ENCODE measurements at places on chromosomes 1 and 21.

- no peak for DNase-seq
These were observed 9.9 kb downstream of the GPR3 start for GRCh38 chr1:27402349-27402754.

DNA sequence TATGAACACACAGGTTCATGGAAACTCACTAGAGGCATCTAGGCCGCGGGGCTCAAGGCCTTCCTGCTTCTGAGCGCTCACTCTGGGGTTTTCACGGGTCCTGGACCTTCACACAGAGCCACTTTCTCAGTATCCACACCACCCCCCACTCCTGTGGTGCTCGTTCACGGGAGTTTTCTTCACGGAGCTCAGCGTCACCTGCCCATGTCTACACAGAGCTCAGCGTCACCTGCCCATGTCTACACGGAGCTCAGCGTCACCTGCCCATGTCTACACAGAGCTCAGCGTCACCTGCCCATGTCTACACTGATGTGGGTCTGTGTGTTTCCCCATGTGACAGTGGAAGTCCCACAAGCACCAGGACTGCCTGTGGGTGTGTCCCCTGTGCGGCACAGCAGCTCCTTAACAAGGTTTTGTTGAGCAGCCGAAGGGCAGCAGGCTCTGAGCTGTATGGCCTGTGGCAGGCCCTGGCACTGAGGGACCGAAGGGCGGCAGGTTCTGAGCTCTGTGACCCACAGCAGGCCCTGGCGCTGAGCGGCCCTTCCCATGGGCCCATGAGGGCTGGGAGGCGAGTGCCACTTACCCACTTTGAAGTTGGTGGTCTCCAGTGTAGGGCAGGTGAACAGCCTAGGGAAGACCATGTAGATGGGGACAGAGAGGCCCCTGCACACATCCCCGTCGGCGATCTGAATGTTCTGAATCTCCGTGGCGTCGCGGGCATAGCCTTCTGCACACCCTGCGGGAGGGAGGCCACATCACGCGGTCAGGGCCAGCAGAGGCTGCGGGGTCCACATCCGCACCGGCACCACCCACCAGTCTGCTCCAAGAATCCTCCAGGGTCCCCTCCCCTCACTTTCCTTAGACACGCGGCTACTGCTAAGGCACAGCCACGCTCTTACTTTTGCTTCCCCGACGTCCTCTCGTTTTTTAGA lies 39.8 kb downstream of the VPS26C start:
- no peak for DNase-seq

DNA sequence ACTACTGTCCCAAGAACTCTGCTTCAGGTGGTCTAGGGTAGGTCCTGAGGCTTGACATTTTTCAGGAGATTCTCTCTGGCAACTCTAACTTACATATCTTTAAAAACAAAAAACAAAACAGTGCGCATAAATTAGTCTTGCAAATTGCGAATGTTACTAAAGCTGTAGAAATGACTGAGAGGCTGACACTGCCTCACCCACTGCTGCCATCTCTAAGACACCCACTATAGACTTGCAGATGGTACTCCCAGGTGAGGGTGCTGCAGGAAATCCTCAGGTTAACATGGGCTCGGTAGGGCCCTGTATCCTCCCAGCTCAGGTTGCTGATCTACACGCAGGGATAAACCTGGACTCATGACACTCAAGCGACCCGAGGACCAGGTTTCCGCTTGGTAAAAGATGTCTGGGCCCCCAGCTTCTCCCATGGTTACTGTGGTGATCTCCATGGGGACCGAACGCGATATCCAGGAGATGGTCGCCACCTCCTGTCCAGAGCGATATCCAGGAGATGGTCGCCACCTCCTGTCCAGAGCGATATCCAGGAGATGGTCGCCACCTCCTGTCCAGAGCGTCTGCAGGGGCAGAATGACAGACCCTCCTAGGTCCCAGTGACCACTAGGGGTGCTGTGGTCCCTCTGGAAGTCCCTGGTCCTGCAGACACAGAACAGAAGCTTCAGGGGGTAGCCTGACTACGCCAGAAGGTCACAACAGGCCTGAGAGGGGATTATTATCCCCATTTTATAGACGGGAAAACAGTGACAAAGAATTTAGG lies 16.2 kb upstream of the LY9 start:
- DNase-seq = no peak

DNA sequence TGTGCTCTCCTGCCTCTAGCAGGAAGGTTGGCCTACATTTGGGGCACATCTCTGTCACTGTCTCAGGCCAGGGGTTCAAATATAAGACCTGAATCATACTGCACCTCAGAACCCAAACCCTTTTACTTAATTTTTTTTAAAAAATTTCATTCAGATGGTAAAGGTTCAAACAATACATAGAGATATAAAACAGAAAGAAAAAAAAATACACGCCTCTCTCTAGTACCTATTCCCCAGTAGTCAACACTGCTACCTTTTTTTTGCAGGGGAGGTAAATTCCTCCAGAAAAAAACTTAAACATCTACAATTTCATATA lies 32.9 kb downstream of the MAPKAPK2 start:
- DNase-seq = no peak

- DNase-seq = peak; percentile 12
These were observed 36.7 kb downstream of the ERI3 start for GRCh38 chr1:44318097-44319088.

DNA sequence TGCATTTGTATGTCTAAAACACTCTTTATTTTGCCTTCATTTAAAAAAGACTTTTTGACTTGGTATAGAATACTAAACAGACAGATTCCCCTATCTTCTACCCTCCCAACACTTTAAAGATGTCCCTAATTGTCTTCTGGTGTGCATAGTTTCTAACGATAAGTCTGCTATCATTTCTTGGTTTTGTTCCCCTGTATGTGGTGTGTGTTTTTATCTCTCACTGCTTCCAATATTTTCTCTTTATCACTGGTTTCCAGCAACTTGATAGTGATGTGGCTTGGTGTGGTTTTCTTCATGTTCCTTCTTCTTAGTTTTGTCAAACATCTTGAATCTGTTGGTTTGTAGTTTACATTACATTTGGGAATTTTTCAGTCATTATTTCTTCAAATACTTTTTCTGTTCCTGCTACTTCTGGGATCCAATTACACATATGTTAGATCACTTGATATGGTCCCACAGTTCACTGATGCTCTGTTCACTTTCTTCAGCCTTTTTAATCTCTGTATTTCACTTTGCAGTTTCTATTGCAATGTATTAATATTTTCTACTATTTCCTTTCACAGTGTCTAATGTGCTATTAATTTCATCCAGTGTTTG lies 23.2 kb downstream of the F5 start:
- DNase-seq = no peak

DNA sequence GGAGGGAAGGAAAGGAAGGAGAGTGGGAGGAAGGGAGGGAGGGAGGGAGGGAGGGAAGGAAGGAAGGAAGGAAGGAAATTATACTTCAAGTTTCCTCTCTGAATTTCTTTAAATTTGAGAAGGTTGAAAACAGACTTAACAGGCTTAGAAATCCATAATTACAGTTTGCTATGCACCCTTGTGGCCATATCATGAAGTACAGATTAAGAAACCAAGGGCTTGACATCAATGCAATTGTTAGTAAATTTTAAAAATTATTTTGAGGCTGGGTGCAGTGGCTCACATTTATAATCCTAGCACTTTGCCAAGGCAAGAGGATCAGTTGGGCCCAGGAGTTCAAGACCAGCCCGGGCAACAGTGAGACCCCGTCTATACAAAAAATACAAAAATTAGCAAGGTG lies 14.4 kb downstream of the ANP32E start:
- DNase-seq = no peak

DNA sequence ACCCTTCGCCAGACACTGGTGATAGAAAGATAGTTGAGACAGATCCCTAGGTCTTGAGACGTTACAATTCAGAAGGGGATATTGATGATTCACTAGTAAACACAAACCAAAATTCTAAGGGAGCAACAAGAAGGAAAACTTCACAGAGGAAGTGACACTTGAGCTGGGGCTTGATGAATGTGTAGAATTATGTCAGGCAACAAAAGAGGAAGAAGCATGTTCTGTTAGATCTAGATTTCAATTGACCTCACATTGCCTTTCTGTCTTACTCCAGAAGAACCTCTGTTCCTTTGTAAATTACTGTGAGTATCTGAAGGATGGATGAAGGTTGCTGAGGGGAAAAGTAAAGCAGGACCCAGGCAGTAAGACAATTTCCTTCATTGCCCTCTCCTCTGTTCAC lies 328.2 kb downstream of the KCTD3 start:
- DNase-seq = no peak

- DNase-seq = no peak
These were observed 84.0 kb downstream of the PTPRU start for GRCh38 chr1:29320156-29320940.

DNA sequence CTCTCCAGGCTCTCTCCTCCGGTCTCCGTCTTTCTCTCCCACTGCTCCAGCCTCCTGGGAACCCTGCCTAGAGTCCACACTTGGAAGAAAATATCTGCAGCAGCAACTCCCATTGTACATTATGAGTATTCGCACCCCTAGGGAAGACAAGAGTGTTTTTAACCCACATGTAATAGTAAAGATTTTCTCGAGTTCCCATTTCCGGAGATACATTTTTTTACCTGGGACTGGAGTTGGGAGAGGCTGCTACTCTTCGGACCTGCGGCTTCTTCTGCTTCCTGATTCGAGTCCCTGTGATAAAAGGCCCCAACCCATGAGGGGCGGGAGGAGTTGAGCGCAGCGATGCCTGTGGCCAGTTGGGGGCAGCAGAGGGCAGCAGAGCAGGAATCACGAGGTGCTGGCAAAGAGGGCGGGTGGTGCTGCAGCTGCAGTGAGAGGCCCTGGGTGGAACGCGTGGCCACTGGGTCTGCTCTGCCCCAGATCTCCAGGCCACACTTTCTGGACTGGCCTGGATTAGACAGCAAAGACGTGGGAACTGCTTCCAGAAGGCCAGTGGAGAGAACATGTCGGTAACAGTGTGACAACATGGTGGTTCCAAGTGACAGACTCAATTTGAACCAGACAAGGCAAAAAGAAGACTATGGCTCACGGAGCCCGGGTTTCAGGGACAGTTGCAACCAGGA lies 221.0 kb upstream of the CSF3R start:
- DNase-seq = peak; percentile 68

GRCh38 chr1:71695084-71695483 lies 587.3 kb downstream of the NEGR1 start:
- no peak for DNase-seq

DNA sequence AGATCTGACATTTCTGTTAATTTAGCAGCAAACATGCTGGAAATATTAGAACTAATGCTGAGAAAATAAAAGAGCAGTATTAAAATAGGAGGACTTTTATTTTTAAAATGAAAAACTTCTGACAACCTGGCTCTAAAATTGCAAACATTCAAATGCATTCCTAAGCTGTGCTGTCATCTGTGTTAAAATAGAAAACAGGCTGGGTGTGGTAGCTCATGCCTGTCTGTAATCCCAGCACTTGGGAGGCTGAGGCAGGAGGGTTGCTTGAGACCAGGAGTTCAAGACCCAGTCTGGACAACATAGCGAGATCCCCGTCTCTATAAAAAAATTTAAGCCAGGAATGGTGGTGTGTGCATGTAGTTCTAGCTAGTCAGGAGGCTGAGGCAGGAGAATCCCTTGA lies 44.6 kb downstream of the MIGA1 start:
- no peak for DNase-seq

DNA sequence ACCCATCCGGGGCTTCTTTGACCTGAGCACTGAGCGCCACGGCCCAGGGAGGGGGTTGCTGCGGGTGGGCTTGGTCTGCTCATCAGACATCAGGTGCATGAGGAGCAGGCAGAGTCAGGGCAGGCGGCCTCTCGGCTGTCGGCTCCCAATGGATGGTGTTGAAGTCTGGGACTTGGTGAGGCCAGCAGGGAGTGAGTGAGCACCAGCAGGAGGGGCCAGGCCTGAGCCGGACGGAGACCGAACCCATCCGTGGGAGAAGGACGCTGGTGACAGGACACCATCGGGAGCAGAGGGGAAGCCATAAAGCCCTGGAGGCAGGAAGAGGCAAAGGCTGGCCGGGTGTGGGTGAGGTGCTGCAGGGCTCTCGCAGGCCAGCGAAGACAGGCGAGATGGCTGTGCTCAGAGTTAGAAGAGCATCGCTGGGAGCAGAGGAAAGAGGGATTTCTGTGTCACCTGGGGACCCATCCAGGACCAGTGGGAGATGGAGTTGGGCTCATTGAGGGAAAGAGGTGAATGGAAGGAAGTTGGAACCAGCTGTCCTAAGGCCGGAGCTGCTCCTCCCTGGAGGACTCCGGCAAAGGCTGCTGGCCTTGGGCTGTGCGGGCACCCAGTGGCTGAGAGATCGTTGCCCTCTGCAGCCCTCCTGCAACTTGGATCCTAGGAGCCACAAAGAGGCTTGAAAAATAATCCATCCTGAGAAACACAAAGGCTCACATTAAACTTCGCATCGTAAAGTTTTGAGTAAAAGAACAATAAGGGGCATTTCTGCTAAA lies 49.9 kb downstream of the PDE9A start:
- no peak for DNase-seq

DNA sequence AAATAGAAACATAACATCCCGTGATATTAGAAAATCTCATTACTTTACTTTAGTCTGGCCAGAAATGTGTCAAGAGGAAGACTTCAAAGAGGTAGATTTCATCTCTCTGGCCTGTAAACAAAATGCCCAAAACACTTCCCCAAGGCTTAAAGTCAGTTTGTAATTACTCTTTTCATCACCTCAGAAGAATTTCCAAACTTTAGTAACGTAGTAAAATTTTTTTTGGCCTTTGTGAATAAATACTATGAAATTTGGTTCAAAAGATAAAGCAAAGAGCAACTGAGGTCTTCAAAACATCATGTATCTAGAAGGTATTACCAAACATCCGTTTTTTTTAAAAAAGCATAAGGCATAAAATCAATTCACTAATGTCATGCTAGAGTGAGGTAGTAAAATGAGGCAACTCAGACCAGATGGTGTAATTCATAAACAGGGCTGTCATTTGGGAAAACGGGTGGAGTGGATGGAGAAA lies 51.4 kb downstream of the LEPR start:
- no peak for DNase-seq

DNA sequence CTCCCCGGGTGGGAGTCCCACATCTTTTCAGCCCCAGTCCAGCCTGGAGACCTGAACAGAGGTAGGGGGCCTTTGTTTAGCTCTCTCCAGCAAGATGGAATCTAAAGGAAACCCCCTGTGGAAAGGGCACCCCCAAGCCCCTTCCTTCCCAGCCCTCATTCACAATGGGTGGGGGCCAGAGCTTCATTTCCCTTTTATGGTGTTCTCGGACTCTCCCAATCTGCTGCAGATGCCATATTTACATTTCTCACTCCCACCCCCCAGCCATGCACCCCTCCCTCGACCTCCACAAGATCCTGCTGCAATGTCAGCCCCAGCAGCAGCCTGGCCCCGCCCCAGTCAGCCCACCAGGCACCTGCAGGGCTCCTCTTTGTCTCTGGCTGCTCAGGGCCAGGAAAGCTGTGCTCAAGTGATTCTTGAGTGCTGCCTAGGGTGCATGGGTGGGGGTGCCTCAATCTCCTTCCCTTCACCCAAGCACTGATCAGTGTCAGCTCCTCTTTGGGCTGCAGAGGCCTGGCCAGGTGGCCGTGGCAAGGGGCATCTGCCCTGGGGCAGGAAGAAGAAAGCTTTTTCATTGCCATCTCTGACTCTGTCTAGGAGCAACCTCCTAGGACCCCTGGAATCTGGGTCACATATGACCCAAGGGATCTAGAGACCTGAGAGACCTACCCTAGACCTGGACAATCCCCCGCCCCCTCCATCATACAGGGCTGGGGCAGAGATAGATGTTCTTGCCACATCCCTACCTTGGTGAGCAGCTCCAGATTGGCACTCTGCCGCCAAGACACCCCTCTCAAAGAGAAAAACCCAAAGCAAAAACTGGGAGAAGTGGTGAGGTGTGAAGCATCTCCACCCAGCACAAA lies 1.7 kb downstream of the KIF21B start:
- DNase-seq = no peak

GRCh38 chr1:196531737-196532524 lies 76.3 kb downstream of the KCNT2 start:
- no peak for DNase-seq

- no peak for DNase-seq
These were observed 10.0 kb upstream of the ANGPTL7 start for GRCh38 chr1:11179125-11179524.

Data from activated T-cell treated with anti-CD3 and anti-CD28 coated beads for 48 hours (primary cell).